Dermis blood vessel endothelial cell (primary cell): ENCODE measurements at places on chromosomes 2 and 18. TPM values are rescaled to one million over a fixed set of nuclear protein-coding genes. Genes with fewer than 3 reads are reported as not detected.

Gene RTP5
- total RNA-seq = not detected in 2 replicates

Gene CCDC93
- 36.6 and 37.6 TPM in 2 replicates for total RNA-seq

Gene SLC9A4
- not detected in 2 replicates for total RNA-seq

Gene FKBP1B
- 9.9 and 14.5 TPM in 2 replicates for total RNA-seq

Gene C2orf92
- 0.88 and 3.4 TPM in 2 replicates for total RNA-seq
